ENCODE measurements at places on chromosomes 5 and 9.

DNA sequence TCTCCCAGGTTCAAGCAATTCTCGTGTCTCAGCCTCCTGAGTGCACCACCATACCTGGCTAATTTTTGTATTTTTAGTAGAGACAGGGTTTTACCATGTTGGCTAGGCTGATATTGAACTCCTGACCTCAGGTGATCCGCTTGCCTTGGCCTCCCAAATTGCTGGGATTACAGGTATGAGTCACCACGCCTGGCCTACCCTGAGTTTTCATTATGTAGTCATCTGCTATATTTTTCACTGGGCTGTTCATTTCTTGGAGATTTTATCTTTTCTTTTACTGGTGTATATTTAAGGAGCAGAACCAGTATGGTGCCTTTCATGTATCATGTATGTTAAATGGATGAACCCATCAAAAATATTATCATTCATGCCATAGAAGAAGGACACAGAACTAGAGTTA is 377.0 kb upstream of the ACTBL2 start:
- no peak overlapping the region for H3K27ac ChIP-seq
- H3K27me3 ChIP-seq = no peaks in the 10 kb centered on the region
- no peaks in the 10 kb centered on the region for H3K4me1 ChIP-seq

GRCh38 chr5:76470976-76471375 is 67.9 kb downstream of the IQGAP2 start:
- no peak overlapping the region for H3K4me3 ChIP-seq
- no peak overlapping the region for H3K27ac ChIP-seq
- H3K4me1 ChIP-seq = peaks cover 52% of the 10 kb centered on the region

DNA sequence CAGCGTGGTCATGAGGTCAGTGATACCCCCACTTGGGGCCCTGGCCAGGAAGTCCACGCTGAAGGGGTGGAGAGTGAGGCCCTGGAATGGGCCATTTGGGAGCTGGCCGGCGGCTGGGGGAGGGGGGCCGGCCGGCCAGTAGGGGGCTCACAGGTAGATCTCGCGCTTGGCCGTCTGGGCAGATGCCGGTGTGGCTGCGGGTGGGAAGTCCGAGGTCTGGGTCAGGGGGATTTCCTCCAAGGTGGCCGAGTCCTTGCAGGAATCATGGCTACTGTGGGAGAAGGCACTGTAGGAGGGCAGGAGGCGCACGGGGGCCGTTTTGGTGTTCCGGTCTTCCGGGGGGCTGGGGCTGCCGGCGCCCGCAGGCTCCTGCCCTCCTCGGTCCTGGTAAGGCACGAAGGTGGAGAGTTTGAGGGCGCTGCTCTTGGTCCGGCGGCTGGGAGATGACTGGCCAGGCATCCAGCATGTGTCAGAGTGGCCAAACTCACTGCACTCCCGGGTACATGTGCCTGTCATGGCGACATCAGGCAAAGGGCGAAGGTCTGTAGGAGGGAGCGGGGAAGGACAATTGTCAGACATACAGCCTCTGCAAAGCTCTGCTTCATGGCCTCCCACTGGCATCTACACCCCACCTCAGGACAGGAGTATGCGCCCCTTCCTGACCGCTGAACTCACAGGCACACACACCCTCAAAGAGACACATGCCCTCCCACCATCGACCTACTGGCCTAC is 24.1 kb downstream of the PCDH1 start:
- H3K27ac ChIP-seq = no peak overlapping the region
- H3K4me1 ChIP-seq = peaks cover 4% of the 10 kb centered on the region
- no peaks in the 10 kb centered on the region for H3K27me3 ChIP-seq
- DNase-seq = no peak
- no peaks in the 10 kb centered on the region for H3K36me3 ChIP-seq

DNA sequence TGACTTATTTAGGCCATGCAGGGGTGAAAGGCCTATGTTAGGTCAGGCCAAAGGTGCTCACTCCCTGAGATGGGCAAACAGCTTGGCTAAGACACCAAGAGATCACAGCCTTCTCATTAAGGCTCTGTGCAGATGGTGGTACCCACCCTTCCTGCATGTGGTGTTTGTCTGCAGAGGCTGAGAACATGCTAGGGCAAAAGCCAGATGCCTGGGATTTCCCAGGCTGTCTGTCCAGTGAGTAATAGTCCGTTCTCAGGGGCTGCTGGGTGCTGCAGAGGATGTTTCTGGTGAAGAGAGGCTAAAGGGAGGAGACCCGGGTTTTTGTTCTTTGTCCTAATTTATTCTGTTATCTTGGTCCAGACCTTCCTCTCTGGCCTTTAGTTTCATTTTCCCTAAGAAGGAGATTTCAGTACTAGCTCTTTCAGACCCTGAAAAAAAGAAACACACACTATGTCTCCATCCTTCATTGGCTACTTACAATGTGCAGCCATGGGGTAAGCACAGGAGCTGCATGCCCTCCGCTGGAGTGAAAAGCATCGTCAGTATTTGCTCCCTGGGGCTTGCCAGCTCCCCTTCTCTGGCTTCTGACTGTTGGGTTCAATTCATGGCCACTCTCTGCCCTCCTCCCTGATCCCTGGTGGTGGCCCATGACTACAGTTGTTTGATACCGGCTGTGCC is 23.4 kb upstream of the GLRA1 start:
- no peaks in the 10 kb centered on the region for H3K36me3 ChIP-seq
- H3K27ac ChIP-seq = no peak overlapping the region
- no peak for DNase-seq
- H3K4me1 ChIP-seq = peaks cover 2% of the 10 kb centered on the region
- H3K4me3 ChIP-seq = no peak overlapping the region

GRCh38 chr9:96175001-96175400 is 127.0 kb downstream of the HSD17B3 start:
- no peak overlapping the region for H3K27ac ChIP-seq
- no peaks in the 10 kb centered on the region for H3K36me3 ChIP-seq
- H3K27me3 ChIP-seq = peaks cover 31% of the 10 kb centered on the region
- no peaks in the 10 kb centered on the region for H3K4me1 ChIP-seq

GRCh38 chr5:72076621-72077300 is 30.5 kb upstream of the MAP1B start:
- no peaks in the 10 kb centered on the region for H3K4me1 ChIP-seq
- peaks cover 26% of the 10 kb centered on the region for H3K27me3 ChIP-seq
- no peak overlapping the region for H3K27ac ChIP-seq

GRCh38 chr5:169164481-169164925 is 136.4 kb downstream of the SLIT3 start:
- no peak overlapping the region for H3K4me3 ChIP-seq
- H3K36me3 ChIP-seq = no peaks in the 10 kb centered on the region
- H3K27ac ChIP-seq = no peak overlapping the region
- H3K27me3 ChIP-seq = peaks cover 4% of the 10 kb centered on the region
- no peaks in the 10 kb centered on the region for H3K4me1 ChIP-seq

GRCh38 chr9:37046683-37047082 is 12.6 kb upstream of the PAX5 start:
- H3K4me3 ChIP-seq = no peak overlapping the region
- H3K27ac ChIP-seq = no peak overlapping the region
- DNase-seq = no peak
- no peaks in the 10 kb centered on the region for H3K4me1 ChIP-seq
- H3K27me3 ChIP-seq = peaks cover 22% of the 10 kb centered on the region
- no peaks in the 10 kb centered on the region for H3K36me3 ChIP-seq

DNA sequence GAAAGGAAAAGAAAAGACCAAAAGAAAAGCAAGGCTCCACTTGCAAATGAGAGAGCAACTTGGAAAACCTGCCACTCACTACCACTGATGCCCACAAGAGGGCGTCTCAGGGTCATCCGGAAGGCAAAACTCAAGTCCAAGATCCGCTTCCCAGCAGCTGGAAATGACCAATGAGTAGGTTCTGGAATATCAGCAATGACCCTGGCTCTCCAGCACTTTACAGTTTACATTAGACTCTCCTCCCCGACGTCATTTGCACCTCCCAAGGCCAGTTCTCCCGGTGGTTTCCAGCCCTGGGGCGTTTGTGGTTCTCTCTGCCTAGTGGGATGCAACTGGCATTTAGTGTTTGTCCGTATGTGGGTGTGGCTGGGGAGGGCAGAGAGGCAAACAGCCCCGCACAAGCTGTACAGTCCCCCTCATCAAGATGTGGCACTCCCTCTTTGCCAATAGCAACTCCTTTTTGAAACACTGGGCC is 193.8 kb upstream of the ZNF618 start:
- peaks cover 68% of the 10 kb centered on the region for H3K27me3 ChIP-seq
- H3K4me3 ChIP-seq = no peak overlapping the region
- peak; percentile 36 for DNase-seq
- H3K4me1 ChIP-seq = peaks cover 1% of the 10 kb centered on the region
- H3K36me3 ChIP-seq = no peaks in the 10 kb centered on the region

GRCh38 chr9:98961513-98962180 is 17.9 kb downstream of the COL15A1 start:
- H3K27ac ChIP-seq = no peak overlapping the region
- no peak for DNase-seq
- H3K4me1 ChIP-seq = no peaks in the 10 kb centered on the region

GRCh38 chr9:102405218-102405867 is 589.8 kb upstream of the CYLC2 start:
- H3K4me1 ChIP-seq = no peaks in the 10 kb centered on the region
- no peak for DNase-seq
- H3K27me3 ChIP-seq = no peaks in the 10 kb centered on the region
- no peaks in the 10 kb centered on the region for H3K36me3 ChIP-seq

Measured in activated naive CD8-positive, alpha-beta T cell treated with anti-CD3 and anti-CD28 coated beads for 36 hours (primary cell).